ENCODE measurements at places on chromosomes 1 and 21.

DNA sequence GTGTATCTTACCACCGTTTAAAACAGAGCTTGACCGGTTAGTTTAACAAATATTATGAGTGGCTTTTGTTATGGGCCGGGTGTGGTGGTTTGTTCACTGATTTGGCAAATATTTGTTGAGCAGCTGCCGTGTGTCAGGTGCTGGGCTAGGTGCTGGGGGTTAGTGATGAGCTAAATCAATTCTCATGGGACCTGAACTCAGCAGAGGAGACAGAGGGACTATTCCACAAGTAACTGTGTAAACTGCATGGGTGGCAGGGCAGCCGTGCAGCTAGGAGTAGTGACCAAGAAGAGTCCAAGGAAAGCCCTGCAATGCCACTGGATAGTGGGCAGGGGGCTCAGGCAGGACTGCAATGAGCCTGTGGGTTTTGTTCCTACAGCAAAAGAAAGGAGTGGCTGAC lies 11.2 kb upstream of the C2CD2 start:
- no peak for DNase-seq

- DNase-seq = no peak
Measured at GRCh38 chr1:182308826-182309225, 82.8 kb downstream of the GLUL start.

DNA sequence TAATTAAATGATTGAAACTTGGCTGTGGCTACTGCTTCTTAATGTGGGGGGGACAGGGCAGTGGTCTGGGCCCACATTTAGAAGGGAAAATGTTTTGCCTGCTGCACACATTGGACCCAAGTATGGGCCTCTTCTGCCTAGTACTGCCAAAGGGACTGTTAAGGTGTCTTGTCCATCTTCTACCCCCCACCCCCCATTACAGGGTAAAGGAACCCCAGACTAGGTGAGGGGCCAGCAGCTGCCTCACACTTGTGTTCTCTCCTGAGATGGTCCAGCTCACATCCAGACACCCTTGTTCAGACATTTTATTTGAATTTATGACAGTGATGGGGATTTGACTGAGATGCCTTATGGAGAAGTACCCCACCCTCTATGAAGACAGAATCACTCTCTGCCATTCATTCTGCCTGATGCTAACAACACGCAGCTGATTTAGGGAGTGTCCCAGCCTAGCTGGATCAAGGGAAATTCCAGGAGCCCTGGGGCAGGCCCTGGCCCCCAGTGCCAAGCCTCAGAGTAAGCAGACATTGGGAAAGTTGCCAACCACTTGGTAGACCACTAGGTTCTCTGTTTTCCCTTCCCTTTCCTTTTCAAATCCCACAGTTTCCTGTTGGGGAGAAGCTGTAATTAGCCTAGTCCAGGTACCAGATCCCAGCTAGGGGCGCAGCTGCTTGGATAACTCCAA lies 42.1 kb downstream of the YARS1 start:
- no peak for DNase-seq

- no peak for DNase-seq
Measured at GRCh38 chr1:203098914-203099520, 13.2 kb upstream of the MYOG start.

DNA sequence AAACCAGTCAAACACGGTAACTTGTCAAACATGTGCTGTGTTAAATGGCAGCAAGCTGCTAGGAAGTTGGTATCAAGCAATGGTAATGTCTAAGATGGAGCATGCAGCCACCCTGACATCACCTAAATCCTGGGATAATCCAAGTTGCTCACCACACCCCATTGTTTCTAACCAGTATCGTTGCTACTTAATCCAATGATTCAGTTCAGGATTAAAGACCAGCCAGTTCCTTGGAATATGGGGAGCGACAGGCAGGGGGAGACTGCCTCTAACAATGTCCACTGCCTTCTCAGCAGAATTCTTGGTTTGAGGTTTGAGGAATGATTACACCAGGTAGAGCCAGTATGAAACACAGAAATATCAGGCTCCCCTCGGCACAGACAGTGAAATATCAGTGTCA lies 122.1 kb upstream of the IFFO2 start:
- no peak for DNase-seq

DNA sequence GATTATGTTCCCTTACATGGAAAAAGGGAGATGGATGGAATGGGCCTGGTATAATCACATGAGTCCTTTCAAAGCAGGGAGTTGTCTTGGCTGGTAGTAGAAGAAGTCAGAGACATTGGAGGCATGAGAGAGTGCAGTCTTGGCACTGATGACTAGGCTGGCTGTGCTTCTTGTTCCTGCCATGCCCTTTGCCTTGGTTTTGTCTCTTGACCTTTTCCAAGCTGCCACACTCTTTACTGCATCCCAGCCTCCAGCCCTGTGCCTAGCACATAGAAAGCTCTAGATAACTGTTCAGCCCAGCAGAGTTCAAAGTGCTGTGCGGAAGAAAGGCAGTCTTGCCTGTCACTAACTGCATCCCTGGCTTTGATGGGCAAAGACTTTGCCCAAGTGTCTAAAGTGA lies 412.6 kb downstream of the PRDM2 start:
- no peak for DNase-seq

DNA sequence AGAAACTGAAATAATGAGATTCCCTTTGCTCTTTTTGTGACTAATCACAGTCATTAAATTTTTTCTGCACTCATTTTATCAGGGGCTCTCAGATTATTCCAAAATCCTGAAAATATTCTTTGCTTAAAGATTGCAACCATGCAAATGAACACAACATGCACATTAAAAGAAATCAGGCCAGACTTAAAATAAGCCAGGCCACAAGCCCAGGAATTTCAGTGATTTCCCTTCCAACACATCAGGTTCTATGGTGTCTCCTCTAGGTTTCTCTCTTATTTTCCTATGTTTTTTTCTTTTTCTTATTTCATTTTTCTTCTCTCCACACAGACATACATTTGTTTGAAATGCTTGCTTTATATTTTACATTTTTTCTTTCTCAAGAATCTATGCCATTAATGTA lies 65.3 kb downstream of the NIBAN1 start:
- DNase-seq = no peak

DNA sequence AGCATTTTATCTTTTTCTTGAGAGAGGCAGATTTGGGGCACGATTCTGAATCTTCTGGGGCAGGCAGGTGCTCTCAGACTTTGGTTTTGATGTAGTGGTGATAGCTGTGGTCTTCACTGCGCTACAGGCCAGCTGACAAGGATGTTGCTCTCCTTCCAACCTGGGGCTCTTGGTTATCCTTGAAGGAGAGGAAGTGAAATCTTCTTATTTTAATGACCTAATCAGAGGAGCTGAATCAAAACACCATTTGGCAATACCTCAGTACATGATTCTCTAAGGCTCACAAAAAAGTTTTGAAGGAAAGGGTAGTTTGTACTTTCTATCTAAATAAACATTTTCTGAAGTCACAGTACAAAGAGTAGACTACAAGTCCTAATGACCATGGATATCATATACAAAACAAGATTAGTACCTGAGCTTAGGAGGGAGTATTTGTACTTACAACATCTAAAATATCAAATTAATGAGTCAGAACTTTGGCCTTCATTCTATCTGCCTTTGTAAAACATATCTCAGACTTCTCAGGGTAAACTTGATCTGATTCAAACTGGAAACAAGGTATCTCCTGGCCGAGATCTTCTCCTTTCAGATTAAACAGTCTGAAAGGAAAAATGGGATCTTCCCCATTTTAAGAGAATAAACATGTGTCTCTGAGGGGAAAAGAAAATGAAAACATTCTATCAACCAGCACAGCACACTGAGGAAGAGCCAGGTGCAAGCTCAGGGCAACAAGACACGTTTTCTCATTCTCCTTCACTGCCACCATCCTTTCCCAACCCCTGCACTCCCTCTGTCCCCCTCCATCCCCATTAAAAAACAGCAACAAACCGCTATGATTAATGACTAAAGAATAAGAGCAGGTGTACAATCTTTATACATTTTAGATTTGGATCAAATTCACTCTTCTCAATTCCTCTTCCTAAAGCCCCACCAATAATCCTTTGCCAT lies 69.2 kb downstream of the SH3GLB1 start:
- no peak for DNase-seq

GRCh38 chr1:205800981-205801703 lies 11.9 kb downstream of the SLC41A1 start:
- no peak for DNase-seq

GRCh38 chr21:37558676-37559211 lies 192.2 kb downstream of the DYRK1A start:
- no peak for DNase-seq

GRCh38 chr1:239125893-239126292 lies 260.5 kb upstream of the CHRM3 start:
- DNase-seq = no peak

- DNase-seq = no peak
Measured at GRCh38 chr1:109864047-109864822, 46.4 kb upstream of the CSF1 start.

DNA sequence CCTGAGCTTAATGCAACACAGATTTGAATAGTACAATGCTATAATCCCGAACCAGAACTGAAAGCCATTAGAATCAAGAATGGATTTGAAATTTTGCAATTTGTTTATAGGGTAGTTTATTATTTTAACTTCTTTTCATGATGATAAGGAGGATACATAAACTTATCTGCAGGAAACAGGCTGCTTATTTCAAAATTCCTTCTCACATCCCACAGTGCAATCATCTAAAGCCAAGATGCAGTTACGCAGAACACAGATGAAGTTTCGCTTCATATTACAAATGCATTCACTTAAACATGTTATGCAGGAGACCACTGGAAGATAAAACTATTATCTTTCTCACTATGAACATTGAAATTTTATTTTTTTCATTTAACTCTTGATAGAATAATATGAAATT lies 1019.6 kb downstream of the PLA2G4A start:
- DNase-seq = no peak

GRCh38 chr1:2528016-2528415 lies 1.6 kb upstream of the PANK4 start:
- no peak for DNase-seq

- no peak for DNase-seq
Measured at GRCh38 chr1:245765230-245766000, 610.6 kb downstream of the KIF26B start.

- DNase-seq = no peak
Measured at GRCh38 chr1:3319874-3320245, 134.6 kb upstream of the ARHGEF16 start.

GRCh38 chr1:117107364-117107763 lies 14.2 kb downstream of the TRIM45 start:
- DNase-seq = no peak

DNA sequence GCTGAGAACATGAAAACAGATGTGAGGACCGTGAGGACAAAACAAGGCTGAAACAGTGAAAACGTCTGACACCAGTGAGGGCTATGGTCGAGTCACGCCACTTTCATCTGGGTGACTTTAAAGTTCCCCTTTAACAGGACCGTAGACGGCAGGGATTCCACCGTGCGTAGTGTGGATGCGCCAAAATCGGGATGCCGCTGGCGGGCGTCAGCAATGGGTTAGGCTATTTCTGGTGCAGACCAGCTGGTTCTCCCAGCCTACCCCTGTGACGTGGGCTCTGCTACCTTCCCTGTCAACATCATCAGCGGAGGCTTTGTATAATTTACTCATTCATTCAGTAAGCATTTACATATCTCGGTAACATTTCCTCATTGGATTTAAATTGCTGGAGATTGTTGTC lies 246.6 kb upstream of the AJAP1 start:
- DNase-seq = no peak

DNA sequence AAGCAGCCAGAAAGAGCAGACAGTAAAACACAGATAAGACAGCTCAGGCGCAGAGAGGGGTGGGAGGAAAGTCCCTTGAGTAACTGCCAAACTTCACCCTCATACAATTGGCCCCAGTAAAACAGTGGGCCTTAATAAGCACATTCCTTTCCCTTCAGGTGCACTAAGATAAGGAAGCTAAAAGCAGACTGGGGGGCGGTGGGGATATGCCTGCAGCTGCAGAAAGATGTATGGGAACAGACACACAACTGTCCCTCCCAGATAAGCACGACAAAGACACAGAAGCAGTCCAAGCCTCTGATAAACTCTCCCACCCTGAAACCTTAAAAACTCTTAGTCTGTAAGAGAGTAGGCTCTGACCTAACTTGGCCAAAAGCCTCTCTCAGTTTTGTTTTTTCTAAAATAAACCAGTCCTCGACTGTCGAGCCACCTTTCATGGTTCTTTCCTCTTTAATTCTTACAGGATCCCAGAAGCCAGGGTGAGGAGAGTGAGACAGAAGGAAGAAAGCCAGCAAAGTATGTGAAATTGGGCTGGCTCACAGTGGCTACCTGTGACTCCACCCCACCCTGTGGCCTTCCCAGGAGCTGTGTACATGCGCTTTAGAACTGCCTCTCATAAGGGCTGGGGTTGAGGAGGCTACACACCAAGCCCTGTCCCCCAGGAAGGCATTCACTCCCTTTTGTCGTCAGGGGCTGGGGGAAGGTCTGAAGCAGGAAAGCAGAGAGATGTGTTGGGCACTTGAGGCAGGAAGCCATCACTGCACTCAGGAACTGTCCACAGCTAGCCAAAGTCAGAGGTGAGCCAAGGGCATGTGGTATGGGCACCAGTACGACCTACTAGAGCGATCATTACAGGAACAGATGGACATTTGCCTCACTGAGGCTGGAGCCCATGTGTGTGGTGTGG lies 4.6 kb downstream of the PGLYRP4 start:
- DNase-seq = no peak

- no peak for DNase-seq
Measured at GRCh38 chr1:19074902-19075721, 118.6 kb upstream of the IFFO2 start.

DNA sequence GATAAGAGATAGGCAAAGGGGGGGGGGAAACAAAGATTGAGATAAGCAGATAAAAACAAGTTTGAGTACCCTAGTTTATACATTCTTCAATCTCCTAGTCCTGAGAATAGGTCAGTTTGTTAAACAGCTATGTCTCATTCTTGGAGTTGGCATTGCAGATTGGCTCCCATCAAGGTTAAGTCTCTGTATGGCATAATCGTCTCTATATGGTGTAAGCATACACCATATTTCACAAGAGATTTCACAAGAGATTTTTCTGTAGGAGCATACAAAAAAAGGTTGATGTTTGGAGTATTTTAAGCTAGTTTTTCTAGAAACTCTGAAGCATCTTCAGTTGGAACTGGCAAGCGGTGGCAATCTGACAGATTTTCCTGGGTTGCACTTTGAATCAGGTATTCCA lies 35.8 kb downstream of the NCAM2 start:
- DNase-seq = no peak

DNA sequence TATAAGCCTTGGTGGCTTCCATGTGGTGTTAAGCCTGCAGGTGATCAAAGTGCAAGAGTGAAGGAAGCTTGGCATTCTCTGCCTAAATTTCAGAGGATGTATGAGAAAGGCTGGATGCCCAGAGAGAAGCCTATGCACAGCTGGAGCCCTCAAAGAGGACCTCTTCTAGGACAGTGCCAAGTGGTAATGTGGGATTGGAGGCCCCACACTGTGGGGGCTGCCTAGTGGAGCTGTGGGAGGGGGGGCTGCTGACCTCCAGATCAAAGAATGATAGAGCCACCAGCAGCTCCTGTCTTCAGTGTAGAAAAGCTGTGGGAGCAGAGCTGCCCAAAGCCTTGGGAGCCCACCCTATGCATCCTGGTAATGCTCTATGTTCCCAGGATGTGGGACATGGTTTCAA lies 1512.7 kb upstream of the TPTE start:
- no peak for DNase-seq

All from central memory CD4-positive, alpha-beta T cell (primary cell).